ENCODE measurements at places on chromosomes 5 and 9.

DNA sequence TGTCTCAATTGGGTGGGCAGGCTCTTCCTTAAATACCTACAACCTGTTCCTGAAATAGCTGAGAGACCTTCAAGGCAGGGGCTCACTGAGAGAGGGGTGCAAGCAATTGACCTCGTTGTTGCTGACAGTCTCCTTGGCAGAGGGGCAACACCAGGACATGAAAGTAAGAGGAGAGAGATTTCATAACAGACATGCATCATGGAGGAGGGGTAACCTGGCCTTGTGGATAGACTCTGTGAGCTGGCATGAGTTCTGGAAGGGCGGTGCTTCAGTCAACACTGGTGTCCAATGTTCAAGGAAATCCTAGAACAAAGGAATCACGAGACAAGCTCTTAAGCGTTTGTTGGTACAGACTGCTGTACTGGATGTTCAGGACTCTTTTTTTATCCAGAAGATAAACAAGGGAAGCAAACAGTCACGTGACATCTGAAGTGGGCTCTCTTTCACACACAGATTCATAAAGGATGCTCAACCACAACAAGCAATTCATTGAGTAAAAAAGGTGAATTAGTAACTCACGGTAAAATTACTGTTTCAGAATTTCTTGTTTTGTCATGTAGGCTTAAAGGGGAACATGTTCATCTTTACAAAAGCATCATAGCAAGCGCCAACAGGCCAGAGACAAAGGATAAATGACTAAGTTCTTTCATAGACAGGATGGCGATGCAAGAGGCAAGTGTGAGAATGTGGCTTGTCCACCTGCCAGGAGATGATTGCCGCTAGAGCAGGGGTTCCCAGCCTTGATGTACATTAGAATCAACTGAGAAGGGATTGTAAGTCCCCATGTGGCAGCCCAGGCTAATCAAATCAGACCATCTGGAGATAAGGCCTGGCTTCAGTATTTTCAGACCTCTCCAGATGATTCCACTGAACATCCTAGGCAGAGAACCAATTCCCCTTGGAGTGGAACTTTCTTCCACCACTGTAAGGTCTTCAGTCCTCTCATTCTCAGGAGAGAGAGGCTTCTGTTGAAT is 20.7 kb downstream of the ANKRA2 start:
- DNase-seq, result no peak
- no peaks in the 10 kb centered on the region for H3K27me3 ChIP-seq
- no peak overlapping the region for H3K27ac ChIP-seq
- H3K4me3 ChIP-seq, result no peak overlapping the region
- no peaks in the 10 kb centered on the region for H3K4me1 ChIP-seq
- H3K36me3 ChIP-seq, result no peaks in the 10 kb centered on the region

DNA sequence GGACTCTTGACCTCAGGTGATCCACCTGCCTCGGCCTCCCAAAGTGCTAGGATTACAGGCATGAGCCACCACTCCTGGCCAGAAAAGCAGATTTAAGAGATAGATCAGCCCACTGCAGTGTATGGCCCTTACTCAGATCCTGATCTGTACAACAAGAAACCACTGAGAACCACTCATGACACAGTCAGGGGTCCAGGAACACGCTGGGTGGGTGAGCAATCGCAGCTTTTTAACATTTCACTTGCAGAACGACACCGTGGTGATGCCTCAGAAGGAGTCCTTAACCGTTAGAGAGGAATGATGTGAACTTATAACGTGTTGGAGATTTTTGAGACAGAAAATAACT is 45.3 kb upstream of the NSMF start:
- H3K36me3 ChIP-seq, result peaks cover 26% of the 10 kb centered on the region
- no peak for DNase-seq
- no peak overlapping the region for H3K27ac ChIP-seq
- H3K4me1 ChIP-seq, result no peaks in the 10 kb centered on the region
- H3K4me3 ChIP-seq, result no peak overlapping the region
- H3K27me3 ChIP-seq, result no peaks in the 10 kb centered on the region

DNA sequence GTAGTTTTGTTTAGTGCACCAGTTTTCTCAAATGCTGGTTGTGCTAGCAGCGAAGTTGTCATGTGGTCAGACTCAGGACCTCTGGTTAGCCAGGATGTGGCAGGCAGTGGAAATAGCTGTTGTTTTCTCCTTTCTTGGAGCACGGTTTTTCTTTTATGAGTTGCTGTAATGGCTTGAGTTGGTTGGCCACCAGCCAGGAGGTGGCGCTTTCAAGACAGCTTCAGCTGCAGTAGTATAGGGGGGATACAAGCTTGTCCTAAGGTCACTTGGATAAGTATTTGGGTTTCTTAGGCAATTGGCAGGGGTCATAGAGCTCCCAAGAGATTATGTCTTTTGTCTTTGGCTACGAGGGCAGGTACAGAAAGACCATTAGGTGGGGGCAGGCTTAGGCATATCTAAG is 274.2 kb upstream of the TARS1 start:
- no peaks in the 10 kb centered on the region for H3K27me3 ChIP-seq
- H3K36me3 ChIP-seq, result no peaks in the 10 kb centered on the region
- H3K27ac ChIP-seq, result no peak overlapping the region
- no peaks in the 10 kb centered on the region for H3K4me1 ChIP-seq

DNA sequence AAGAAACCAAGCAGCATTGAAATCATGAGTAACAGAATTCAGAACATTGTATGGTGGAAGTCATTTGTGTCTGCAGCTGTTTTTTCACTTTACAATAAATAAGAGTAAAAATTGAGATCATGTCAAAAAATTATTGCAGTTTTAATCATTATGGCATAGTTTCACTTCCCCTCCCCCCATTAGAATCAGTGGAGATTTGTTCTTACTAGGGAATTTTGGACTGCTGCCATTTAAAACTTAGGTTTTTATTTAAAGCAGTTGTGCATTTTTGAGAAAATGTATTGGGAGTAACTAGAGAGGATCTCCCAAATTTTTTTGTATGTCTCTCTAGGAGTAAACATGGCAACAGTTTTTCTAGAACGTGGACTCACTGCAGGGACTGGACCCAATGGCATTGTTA is 20.4 kb downstream of the GTF3C4 start:
- H3K27ac ChIP-seq, result no peak overlapping the region
- no peaks in the 10 kb centered on the region for H3K27me3 ChIP-seq
- H3K4me3 ChIP-seq, result no peak overlapping the region
- DNase-seq, result no peak

DNA sequence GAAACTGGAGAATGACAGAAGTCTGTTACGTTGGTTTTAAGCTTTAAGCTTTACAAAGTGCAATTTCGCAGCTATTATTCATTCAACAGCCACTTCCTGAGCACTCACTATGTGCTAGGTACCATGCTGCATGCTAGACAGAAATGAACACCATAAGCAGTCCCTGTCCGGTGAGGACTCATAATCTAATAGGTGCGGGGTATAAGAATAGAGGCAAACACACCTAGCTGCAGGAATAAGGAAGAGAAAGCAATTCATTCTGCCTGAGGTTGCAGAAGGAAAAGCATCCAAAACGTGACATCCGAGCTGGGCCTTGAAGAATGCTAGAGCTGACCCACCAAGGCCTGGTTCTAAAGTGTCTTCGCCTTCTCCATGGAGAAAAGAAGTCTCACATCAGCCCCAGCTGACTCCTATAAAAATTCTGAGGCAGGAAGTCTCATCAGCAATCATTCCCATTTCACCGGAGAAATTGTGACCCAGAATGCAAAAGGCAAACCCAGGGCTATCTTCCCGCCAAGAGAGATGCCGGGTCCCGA is 542 bp downstream of the FKBP15 start:
- H3K4me1 ChIP-seq, result peaks cover 7% of the 10 kb centered on the region
- no peak for DNase-seq
- H3K36me3 ChIP-seq, result no peaks in the 10 kb centered on the region
- H3K27ac ChIP-seq, result peak overlapping the region; percentile 85
- H3K4me3 ChIP-seq, result peak overlapping the region; percentile 97

- H3K27me3 ChIP-seq, result no peaks in the 10 kb centered on the region
- no peak overlapping the region for H3K27ac ChIP-seq
- no peaks in the 10 kb centered on the region for H3K4me1 ChIP-seq
- no peaks in the 10 kb centered on the region for H3K36me3 ChIP-seq
These were observed 111.7 kb downstream of the PCSK1 start for GRCh38 chr5:96321345-96321744.

DNA sequence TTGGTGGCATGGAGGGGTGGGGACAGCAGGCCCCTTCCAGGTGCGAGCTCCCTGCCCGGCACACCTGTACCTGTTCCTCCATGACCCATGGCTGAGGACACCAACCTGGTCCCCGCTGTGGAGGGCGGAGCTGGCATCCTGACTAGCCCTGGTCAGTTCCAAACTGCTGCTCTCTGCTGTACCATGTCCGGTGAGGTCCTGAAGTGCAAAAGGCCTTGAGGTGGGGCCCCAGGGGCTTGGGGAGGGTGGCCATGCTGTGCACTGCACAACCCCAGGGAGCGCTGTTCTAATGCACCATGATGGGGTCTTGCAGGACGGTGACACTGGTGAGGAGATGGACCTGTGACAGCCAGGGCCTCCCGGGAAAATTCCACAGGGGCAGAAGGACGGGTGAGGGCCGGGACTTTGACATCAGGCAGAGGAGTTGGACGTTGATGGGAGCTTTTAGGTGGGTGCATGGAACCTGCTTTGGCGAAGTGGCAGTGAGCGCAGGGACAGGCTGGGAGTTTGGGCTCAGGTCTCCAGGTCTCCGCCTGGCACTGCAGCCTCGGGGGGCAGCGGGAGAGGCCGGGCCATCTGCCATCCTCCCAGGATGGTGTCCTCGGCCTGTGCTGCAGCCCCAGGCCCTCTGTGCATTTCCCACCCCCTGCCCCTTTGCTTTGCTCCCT is 38.9 kb downstream of the COL5A1 start:
- H3K27ac ChIP-seq, result peak overlapping the region; percentile 10
- peaks cover 3% of the 10 kb centered on the region for H3K36me3 ChIP-seq
- H3K27me3 ChIP-seq, result no peaks in the 10 kb centered on the region
- no peak overlapping the region for H3K4me3 ChIP-seq
- DNase-seq, result no peak
- H3K4me1 ChIP-seq, result peaks cover 44% of the 10 kb centered on the region

DNA sequence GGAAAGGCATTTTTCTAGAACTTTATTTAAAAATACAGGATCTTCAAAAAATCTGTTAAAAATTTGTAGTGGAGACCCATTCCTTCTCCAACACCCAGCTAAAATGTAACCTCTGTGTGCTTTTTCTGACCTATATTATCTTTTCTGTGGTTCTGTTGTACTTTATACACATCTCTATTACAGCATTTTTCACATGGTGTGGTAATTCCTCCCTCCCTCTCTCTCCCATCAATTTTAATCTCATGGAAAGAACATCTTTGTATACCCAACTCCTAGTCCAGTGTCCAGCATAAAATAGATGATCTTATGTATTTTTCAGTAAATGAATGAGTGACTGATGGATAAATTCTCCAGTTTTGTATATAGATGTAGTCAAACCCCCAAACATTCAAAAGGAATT is 183.4 kb upstream of the KLF9 start:
- no peak for DNase-seq
- H3K27me3 ChIP-seq, result no peaks in the 10 kb centered on the region
- no peak overlapping the region for H3K4me3 ChIP-seq
- H3K4me1 ChIP-seq, result peaks cover 17% of the 10 kb centered on the region
- H3K36me3 ChIP-seq, result no peaks in the 10 kb centered on the region
- H3K27ac ChIP-seq, result no peak overlapping the region

DNA sequence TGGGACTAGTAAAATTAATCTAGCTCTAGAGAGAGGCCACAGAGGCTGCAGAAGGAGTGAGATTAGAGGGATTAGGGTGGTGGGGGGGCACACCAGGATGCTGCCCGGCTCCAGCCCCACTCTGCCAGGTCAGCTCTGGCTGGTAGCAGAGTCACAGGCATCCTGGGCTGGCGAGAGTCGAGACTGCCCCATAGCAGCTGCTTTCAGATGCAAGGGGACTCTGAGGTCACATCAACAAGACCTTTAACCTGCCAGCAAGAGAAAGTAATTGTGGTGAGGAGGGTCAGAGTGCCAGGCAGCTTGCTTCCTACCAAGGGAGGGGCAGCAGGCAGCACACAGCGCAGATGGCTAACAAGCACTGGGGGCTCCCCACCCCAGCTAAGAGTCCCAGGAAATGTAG is 7.5 kb downstream of the EPB41L4B start:
- H3K4me1 ChIP-seq, result peaks cover 61% of the 10 kb centered on the region
- no peak for DNase-seq
- H3K27me3 ChIP-seq, result no peaks in the 10 kb centered on the region
- H3K4me3 ChIP-seq, result no peak overlapping the region
- peaks cover 2% of the 10 kb centered on the region for H3K36me3 ChIP-seq

- H3K4me1 ChIP-seq, result no peaks in the 10 kb centered on the region
- no peak for DNase-seq
- no peaks in the 10 kb centered on the region for H3K27me3 ChIP-seq
These were observed 42.2 kb upstream of the RFX3 start for GRCh38 chr9:3567988-3568387.

DNA sequence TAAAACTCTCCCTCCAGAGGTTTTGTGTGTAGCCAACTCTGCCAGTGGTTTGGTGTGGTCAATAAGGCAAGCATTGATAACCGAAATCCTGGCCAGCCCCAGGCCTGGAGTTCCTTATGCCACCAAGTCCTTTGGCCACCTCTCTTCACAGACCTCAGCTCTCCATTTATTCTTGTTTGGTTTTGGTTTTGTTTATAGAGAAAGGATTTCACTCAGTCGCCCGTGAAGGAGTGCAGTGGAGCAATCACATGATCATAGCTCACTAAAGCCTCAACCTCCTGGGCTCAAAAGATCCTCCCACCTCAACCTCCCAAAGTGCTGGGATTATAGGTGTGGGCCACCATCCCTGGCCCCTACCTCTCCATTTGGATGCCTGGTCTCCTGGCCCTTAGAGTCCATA is 55.4 kb upstream of the PPARGC1B start:
- H3K27me3 ChIP-seq, result no peaks in the 10 kb centered on the region
- DNase-seq, result no peak
- no peak overlapping the region for H3K4me3 ChIP-seq
- no peak overlapping the region for H3K27ac ChIP-seq

DNA sequence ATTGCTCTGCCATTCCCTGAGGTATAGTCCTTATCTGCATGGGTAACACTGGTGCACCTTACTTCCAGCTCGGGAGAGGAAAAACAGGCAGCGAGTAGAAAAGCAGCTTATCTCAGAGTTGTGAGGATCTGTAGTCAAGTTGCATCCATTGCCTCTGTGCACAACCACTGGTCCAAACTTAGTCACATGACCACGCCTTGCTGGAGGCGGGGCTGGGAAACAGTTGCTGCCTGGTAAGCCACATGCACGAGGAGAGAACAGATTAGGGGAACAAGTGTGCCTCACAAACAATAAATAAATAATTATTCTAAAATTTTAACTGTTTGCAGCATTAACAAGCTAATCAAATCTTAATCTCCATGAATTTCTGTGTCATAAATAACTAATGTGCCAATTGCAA is 18.6 kb downstream of the ZNF622 start:
- H3K4me3 ChIP-seq, result no peak overlapping the region
- no peaks in the 10 kb centered on the region for H3K27me3 ChIP-seq
- H3K36me3 ChIP-seq, result peaks cover 29% of the 10 kb centered on the region
- H3K4me1 ChIP-seq, result no peaks in the 10 kb centered on the region

GRCh38 chr5:90866915-90867731 is 308.5 kb downstream of the ADGRV1 start:
- H3K4me1 ChIP-seq, result no peaks in the 10 kb centered on the region
- no peak overlapping the region for H3K4me3 ChIP-seq
- DNase-seq, result no peak
- H3K27me3 ChIP-seq, result no peaks in the 10 kb centered on the region
- no peak overlapping the region for H3K27ac ChIP-seq

- no peak overlapping the region for H3K27ac ChIP-seq
- H3K4me3 ChIP-seq, result no peak overlapping the region
- H3K27me3 ChIP-seq, result no peaks in the 10 kb centered on the region
- H3K36me3 ChIP-seq, result no peaks in the 10 kb centered on the region
- no peak for DNase-seq
These were observed 20.3 kb downstream of the OSTF1 start for GRCh38 chr9:75108571-75108970.

GRCh38 chr5:177454397-177455035 is 7.9 kb downstream of the PRR7 start:
- H3K27me3 ChIP-seq, result no peaks in the 10 kb centered on the region
- H3K27ac ChIP-seq, result peak overlapping the region; percentile 61
- H3K4me3 ChIP-seq, result peak overlapping the region; percentile 45
- peaks cover 52% of the 10 kb centered on the region for H3K36me3 ChIP-seq
